Dermis microvascular lymphatic vessel endothelial cell (primary cell): ENCODE measurements at places on chromosomes 4 and X. TPM values are rescaled to one million over a fixed set of nuclear protein-coding genes. Genes with fewer than 3 reads are reported as not detected.

DNA sequence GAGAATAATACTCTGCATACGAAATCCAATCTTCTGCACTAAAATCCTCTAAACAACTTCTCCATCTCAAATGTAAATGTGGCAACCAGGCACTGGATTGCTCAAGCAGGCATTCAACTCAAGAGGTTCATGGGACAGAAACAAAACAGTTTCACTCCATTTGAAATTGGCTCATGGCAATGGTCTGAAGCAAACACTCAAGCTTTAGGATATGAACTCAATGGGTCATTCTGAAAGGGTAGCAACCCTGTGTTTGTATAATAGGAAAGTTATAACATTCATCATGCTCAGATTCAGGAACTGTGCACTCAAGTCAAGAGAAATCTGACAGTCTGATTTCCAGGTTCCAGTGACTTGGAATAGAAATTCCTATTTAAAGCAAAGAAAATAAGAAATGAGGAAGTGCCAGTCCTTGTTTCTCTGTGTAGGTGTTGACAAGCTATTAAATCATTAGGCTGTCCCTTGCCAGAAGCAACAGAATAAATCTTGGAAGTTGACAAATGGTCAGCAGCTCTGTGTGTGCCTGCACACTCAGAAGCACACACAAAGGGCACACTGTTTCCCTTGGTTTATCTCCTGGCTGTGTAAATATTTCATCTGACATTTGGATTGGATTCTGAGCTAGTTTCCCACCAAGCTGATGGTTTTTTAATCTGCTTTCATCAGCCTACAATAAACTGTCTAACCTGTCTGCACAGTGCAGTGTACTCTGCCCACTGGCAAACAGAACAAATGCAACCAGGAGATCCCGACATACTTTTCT lies 75.9 kb upstream of the CITED1 start:
- peak; percentile 90 for DNase-seq

- no peak for DNase-seq
Measured at GRCh38 chr4:177290780-177291179, 18.9 kb upstream of the NEIL3 start.

GRCh38 chrX:24423960-24424359 lies 41.1 kb upstream of the PDK3 start:
- no peak for DNase-seq

DNA sequence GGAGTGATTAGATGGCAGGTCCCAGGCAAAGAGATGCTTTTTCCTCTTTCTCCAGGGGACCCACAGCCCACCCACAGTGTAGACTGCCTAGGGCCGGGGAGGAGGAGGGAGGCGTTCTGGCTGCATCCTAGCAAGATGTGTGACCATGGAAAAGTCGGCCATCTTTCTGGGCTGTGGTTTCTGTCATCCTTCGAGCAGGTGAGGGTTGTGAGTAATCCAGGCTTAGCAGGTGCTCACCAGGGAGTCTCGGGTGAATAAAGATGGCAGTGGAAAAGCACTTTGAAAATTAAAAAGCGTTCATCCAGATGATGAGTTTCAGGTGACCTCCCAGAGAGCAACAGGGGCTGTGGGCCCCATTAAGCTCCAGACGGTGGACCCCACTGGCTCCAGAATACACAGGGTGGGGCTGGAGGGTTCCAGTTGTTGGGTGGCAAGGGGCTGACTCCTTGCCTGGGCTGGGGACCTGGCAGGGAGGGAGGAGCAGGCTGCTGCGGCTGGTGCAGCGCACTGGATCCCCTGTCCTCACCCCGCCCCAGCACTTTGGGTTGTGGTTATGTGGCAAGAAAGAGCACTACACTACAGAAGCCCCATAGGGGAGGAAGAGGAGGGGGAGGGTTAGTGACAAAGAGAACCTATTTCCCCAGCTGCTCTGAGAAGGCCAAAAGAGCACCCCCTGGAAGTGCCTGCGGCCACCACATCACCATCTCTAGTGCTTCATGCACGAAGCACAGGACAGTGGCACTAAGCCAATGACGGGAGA lies 23.7 kb downstream of the ELF4 start:
- no peak for DNase-seq

GRCh38 chr4:176896211-176896610 lies 103.5 kb upstream of the VEGFC start:
- DNase-seq: no peak

DNA sequence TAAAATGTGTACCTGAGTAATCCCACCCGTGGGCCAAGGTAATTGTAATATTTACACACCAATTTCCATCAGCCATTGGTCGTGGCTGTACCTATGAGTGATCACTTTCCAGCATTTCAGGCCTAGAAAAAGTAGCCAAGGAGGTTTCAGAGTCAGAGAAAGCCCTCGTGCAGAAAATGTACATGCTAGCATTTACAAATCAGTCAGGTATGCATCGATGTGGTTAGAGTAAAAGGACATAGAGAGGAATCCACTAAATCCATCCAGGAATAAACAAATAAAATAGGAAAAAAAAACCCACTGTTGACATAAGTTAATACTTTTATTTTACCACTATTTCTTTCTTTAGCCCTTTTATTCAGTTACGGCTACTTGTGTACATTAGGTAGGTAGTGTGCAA lies 256.8 kb downstream of the TRIML1 start:
- DNase-seq: no peak

- no peak for DNase-seq
Measured at GRCh38 chr4:99437723-99438404, 2.7 kb upstream of the ADH7 start.

GRCh38 chr4:45910511-45910910 lies 213.3 kb downstream of the GABRG1 start:
- DNase-seq: no peak

GRCh38 chr4:137711502-137711901 lies 179.2 kb upstream of the PCDH18 start:
- no peak for DNase-seq

DNA sequence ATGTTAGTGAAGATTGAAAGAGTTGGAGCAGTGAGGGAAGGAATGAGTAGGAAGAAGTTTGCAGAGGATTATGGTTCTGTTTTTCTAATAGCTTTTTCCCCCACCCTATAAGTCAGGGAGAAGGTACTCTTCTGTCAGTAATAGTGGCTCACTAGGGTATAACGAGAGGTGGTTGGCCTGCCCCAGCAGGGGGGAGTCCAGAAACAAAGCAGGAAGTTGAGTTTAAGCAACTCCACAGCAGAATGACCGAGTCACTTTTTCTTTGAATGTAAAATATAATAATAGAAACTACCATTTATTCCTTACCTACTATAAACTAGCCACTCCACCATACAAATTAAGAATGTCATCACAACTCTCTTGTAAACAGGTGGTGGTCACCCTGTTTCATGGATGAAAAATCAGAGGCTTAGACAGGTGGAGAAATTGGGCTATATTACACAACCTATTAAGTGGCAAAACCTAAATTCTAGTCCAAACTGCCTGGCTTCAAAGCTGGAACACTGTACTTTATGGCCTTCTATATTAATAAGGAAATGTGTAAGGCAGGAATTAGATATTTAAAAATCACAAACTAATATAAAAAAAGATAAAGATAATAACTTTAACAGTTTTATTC lies 21.9 kb downstream of the AP1AR start:
- DNase-seq: no peak

DNA sequence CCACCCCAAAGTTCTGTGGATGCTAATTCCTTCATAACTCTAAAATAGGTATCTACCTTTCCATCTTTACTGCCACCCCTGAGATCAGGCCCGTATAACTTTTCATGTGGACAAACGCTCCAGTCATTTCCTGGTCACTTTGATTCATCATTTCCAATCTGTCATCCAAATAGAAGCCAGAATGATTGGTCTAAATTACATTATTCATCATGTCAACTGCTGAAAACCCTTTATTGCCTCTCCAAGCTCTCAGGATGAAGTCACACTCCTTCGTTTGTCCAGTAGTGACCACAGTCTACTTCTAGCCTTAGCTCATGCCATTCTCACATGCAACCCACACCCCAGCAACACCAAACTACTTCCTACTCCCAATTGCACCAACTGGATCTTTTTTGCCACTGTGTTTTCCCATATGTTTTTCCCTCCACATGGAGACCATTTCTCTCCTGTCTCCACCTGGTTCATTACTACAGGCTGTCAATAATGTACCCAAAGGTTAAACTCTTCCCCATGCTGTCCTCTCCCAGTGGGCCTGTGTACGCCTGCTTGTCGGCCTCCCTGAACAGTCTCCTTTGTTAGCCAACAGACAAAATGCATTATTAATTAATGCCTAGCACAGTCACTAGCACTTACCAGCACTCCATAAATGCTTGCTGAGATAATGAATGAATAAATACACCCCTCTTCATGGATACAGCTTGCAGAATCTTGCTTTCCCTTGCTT lies 382.6 kb upstream of the NOCT start:
- no peak for DNase-seq

- DNase-seq: no peak
Measured at GRCh38 chrX:110924871-110925270, 129.3 kb upstream of the CHRDL1 start.

- DNase-seq: no peak
Measured at GRCh38 chr4:48388525-48389154, 47.3 kb downstream of the SLAIN2 start.

DNA sequence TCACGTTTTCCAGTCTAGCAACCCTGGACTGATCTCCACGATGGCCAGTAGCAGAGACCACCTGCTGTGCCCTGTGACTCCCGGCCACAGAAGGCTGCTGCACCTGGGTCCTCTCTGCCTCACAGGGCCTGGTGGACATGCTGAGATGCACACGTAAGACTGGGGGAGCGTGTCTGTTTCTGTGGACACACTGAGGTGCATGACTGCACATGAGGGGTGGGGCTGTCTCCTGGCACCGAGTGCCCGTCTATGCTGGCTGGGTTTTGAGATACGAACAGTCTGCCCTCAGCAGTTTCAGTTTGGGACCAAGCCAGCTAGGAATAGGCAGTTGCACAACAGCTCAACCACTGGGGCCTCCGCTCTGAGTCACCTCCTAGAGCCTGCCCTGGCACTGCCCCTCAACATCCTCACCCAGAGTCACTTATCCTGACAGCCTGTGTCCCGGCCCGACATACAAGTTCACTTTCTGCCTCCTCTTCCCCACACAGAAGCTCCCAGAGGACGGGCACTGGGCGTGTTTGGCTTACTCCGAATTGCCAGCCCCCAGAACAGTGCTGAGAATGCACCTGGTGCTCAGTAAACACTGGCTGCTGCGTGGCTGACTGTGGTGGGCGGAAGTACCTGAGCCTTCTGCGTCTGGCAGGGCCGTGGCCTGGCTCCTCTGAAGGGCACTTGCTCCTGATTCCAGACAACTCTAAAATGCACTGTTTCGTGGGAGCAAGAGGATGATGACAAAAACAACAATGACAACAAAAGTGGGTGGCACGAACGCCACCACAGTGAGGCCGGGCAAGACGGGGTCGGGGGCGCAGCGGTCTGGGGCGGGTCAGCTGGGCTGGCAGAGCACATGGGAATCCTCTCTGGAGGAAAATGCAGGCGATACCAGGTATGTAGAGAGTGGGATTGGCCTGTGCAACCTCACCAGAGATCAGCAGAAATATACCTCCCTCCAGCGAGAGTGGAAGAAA lies 30.9 kb downstream of the RNF212 start:
- DNase-seq: no peak

DNA sequence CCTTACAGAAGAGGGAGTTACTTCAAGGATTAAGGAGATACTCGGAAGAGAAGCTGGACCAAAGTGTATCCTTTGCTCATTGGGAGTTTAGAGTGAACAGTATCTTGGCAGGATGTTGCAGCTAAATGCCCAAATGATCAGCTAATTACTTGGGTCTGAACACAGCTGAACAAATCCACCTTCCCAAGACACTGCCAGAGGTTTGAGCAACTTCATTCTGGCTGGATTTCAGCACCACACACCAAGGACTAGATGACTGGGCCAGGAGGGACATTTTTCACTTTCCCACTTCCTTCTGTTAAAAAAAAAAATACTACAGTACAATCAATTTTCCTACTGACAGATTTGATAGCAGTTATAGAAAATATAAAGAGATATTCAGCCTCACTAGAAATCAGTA lies 324.6 kb downstream of the MID1IP1 start:
- no peak for DNase-seq

GRCh38 chr4:152961773-152962115 lies 25.6 kb downstream of the FHDC1 start:
- no peak for DNase-seq

DNA sequence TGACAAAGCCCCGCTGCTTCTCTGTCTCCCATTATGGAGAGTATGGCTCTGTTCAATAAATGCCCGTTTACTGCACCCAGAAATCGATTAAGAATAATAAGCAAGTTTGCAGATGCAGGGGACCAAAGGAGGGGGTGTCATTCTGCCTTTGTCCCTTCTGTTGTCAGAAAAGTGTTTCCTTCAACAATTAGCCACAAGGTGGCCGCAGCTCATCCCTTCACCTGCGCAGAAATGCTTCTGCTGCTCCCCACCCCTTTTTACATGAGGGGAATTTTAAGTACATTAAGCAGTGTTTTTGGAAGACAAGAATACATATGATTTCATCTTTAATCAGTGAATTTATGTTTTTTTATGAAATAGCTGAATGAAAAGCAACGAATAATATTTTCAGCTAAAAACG lies 175.6 kb upstream of the ARX start:
- DNase-seq: no peak

- DNase-seq: no peak
Measured at GRCh38 chr4:113086172-113086695, 36.8 kb downstream of the ANK2 start.

GRCh38 chrX:56232221-56233082 lies at the start of gene KLF8:
Gene KLF8, plus strand, starts transcription at chrX:56232356. Its CDS starts 979 bp downstream, at chrX:56233335.
- DNase-seq: no peak

- DNase-seq: no peak
Measured at GRCh38 chrX:19225909-19226308, 103.6 kb upstream of the ADGRG2 start.

DNA sequence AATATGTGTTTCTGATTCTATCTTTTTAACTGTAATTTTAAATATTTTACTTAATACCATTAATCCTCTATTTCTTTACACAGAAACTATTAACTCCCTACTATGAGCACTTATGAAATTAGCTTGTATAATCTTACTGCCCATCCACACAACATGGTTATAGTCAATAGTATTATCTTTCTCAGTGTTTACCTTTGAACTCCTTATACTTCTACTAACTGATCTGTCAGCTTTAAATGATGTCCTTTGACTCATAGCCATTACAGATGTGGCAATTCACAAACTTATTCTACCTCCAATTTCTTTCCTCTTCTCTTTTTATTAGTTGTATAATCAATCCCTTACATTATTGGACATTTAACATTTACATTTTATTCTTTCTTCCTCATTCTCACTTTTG lies 5.5 kb downstream of the SEC31A start:
- DNase-seq: no peak

Gene CITED1
- 0.13 TPM in 2 replicates for total RNA-seq

Gene ZNF41
- total RNA-seq: 10.7 and 11.4 TPM in 2 replicates

Gene SPANXN4
- total RNA-seq: not detected in 2 replicates

Gene CD99L2
- total RNA-seq: 27.7 and 39.2 TPM in 2 replicates

Gene RRH
- total RNA-seq: 0.13 TPM in 1 of 2 replicates, not detected in the other

Gene RBBP7
- 113 and 162 TPM in 2 replicates for total RNA-seq

Gene F8
- total RNA-seq: 8.9 and 31.0 TPM in 2 replicates

Gene PAK3
- 1.2 and 1.3 TPM in 2 replicates for total RNA-seq

Gene ZNF275
- total RNA-seq: 3.5 and 5.7 TPM in 2 replicates

Gene PHOX2B
- total RNA-seq: not detected in 2 replicates

Gene USP17L18
- not detected in 2 replicates for total RNA-seq

Gene IL21
- not detected in 2 replicates for total RNA-seq
